ENCODE measurements at places on chromosomes 7 and 10.
A peak's percentile ranks its signal among the peaks of the same experiment; 100 is the strongest.

- DNase-seq = no peak
Measured at GRCh38 chr7:28106321-28106829, 74.2 kb downstream of the JAZF1 start.

- no peak for DNase-seq
Measured at GRCh38 chr7:158802535-158803366, 26.6 kb downstream of the ESYT2 start.

DNA sequence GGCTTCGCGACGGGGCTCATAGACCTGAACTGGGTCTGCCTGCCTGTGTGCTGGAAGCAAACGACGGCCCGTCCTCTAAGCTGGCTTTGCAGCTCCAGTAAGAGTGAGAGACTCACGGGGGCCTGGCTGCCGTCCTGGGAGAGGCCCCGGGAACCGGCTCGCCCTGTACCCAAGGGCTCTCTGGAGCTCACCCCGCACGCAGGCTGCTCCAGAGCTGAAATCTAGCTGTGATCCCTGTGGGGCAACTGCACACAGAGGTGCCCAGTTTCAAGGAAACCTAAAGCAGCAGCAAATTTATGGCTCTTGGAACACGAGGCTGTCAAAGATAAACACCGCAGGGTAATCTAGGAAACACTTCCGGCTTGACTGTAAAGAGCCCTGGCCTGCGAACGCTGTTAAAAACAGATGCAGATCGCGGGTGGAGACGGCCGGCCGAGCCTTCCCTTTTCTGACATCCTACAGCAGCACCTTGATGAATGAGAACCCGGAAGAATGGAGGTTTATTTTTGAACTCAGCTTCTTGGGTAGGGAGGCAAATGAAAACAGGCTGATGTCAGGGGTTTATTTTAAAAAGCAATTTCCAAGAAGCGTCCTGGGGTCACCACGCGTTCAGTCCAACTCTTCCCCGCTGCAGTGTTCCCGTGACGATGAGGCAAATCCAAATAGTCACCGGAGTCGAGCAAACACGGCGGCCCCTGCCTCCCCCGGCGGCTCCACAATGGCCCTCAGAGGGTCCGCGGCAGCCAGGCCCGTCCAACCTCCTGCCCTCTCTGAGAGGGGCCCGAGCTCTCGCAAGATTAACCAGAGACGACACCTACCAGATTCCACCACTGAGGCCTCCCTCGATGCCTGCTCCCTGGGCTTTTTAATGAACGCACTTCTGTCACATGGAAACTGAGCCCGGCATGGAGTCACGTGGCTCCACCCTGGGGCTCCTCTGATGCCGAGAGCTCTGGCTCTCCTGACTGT, 29.6 kb downstream of the AMZ1 start:
- DNase-seq = no peak

DNA sequence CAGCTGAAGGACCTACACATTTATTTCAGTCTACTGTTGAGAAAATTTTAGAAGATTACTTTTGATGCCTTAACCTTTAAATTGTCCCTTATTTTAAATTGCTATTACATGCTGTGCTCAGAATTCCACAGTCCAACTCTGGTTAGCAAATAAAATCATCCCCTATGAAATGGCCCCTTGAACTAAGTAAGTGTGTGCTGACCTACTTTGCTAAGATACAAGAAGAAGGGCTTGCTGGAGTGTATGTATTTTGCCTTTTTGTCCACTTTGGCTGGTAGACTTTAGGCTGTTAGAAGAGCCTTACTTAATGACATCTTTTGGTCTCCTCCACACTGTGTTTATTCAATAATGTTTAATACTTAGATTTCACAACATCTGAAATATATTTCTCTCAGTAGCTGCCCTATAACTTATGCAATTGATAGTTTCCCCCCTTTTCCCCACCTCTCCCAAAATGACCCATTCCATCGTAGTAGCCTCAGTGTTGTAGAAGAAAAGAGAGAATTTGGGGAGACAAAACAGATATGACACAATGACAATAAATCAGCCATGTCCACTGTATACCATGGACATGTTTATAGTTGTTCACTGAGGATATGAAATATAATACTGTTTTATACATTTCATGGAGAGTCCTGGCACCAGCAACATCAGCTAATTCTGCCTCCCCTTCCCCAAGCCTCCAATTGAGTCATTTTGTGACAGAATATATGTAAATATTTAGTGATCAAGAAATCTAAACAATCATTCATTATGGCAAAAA, 107.8 kb upstream of the ASAH2 start:
- DNase-seq = no peak

- DNase-seq = no peak
Measured at GRCh38 chr10:30928742-30929141, 102.9 kb downstream of the ZNF438 start.

GRCh38 chr7:33940503-33940902, 35.2 kb downstream of the BMPER start:
- no peak for DNase-seq

DNA sequence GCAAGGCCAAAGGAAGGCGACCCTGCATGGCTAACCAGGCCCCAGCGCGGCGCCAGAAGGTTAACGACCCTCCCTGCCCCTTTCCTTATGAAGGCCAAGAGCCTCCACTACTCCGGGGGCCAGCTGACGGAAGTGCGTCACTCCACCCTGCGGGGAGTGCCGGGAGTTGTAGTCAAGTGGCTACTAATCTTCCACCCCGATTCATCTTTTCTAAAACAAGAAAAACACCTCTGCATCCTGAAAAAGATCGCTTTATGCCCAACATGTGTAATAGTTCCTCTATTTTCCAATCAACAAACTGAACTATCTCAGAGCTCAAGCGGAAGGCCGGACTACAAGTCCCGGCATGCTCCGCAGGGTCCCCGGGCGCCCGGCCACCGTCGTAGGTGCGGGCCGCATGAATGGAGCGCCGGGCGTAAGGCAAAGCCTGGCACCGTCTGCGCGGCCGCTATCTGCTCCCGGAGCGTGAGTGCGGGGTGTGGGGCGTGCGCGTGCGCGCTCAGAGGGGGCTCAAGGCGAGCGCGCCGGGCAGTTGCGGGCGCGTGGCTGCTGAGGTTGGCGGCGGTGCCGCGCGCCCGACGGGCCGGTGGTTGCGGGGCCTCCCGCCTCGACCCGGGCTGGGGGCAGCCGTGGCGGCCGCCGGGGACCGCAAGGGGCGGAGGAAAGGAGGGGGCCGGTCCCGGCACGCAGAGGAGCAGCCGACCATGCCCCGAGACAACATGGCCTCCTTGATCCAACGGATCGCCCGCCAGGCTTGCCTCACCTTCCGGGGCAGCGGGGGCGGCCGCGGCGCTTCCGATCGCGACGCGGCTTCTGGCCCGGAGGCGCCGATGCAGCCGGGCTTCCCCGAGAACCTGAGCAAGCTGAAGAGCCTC, at the start of gene ADO:
TSS of gene ADO (plus strand) at position 365 of the 875 bp plus-strand sequence. CDS start at position 705, 340 bp downstream.
- DNase-seq = peak; percentile 84

- no peak for DNase-seq
Measured at GRCh38 chr10:132477398-132478340, 59.9 kb upstream of the INPP5A start.

DNA sequence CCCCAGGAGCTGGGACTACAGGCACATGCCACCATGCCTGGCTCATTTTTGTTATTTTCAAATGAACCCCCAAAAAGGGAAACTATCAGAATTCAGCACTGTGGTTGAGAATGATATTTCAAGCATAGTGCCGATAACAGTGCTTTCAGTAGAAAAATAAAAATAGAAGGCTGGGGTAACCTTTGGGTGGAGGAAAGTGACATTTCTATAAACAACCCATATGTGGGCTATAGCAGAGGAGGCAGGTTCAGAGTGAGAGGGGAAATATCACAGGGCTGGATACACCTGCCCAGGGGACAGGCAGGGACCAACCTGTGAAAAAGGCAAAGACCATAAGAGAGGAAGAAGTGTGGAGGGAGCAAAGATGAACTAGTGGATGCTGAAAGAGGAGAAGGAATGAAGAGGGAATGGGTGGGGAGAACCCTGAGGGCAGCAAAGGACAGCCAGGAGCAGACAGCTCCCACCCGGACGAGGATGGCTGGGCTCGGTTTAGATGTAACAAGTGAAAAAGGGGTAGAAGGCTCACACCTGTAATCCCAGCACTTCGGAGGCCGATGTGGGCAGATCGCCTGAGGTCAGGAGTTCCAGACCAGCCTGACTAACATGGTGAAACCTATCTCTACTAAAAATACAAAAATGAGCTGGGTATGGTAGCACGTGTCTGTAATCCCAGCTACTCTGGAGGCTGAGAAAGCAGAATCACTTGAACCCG, 56.5 kb downstream of the MAP3K8 start:
- no peak for DNase-seq

DNA sequence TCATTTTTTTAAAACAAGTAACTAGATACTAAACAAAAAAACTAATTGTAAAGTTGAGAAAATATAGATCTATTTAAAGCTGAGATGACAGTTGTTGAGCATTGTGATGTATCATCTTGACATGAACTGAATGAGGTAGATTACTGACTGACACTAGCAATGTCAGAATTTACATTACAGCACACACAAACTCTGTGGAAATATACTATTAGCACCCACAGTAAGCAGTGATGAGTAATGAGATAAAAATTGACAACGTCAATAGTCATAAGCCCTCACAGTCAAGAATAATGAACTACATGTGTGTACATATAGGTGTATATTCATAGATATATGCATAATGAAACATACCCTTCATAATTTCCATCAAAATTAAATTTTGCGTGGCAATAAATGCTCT, 368.4 kb downstream of the TFEC start:
- DNase-seq = no peak
